Muscle of back (tissue), 13 donors: ENCODE measurements at places on chromosomes 7 and 10.

DNA sequence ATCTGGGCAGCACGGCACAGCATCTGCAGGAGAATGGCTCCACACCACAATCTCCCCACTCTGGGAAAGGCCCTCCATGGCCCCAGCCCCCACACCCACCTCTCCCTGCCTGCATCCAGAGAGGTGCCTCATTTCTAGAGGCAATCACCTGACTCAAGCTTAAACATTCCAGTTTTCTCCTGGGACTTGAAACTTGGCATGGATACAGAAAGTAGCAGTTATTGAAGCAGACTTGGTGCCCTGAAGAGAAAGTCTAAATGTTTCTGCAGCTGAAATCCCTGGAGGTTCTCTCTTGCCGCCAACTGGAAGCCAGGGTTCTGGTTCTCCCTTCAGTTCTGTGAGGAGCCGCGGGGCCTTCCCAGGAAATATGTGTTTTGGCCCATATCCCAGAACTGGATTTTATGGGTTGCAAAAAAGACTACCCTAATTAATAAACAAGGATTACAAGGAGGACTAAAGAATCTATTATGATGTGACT, 122.8 kb downstream of the SKIDA1 start:
- peak; percentile 52 for DNase-seq

- DNase-seq = peak; percentile 11
Observed at GRCh38 chr7:137670222-137671064, 176.3 kb downstream of the DGKI start.

DNA sequence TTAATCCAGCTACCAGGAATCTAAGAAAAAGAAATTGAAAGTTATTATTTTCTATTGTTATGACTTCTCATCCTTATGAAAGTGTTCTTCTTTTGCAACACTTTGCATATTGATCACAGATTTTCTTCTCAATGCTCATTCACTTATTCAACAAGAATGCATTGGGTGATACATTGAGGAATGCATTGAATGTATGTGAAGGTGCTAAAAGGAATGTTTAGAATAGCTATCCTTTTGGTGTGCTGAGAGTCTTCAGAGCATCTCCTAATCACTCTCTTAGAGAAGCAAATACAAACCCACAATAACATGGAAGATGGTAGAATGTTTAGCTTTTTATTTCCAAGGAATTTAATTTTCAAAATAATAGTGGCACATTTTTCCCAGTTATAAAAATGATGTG, 122.1 kb upstream of the KMT2E start:
- DNase-seq = no peak

DNA sequence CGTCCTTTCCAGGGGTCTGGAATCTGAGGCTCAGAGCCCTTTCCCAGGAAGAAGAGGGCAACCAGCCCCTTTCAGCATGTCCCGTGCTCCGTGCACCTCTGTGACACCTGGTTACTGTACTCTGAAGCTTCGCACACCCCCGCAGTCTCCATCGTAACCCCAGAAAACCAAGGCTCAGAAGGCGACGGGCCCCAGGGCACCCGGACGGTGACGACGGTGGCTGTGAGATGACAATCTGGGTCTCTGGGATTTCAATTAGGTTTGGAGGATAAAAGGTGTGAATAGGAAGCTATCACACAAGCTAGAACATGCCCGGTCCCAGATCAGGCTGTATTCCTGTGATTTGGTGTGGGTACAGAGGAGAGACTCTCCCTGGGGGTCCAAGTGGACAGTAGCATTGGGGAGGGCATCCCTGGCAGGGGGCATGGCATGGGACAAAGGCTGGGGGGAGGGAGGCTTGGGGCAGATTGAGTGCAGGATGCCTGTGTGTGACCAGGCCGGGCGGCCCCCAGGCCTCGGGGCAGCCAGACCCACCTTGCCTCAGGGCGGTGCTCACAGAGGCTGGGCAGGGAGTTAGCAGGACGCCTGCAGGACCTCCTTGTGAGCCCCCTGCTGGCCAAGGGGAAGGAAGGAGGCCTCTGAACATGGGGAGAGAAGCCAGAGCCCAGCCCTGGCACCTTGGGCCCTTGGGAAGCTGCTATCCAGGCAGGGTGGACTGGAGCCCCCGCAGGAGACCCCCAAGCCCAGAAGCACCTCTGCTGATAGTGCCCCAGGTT, 23.4 kb upstream of the PSMG3 start:
- no peak for DNase-seq

- DNase-seq = peak; percentile 63
Observed at GRCh38 chr10:103666087-103666761, 172.7 kb downstream of the NEURL1 start.

GRCh38 chr7:121329191-121330052, 622 bp downstream of the WNT16 start:
- peak; percentile 40 for DNase-seq

GRCh38 chr10:60114765-60115586, 208.6 kb upstream of the CCDC6 start:
- peak; percentile 48 for DNase-seq

GRCh38 chr10:124283215-124283948, 135.3 kb downstream of the OAT start:
- DNase-seq = no peak

DNA sequence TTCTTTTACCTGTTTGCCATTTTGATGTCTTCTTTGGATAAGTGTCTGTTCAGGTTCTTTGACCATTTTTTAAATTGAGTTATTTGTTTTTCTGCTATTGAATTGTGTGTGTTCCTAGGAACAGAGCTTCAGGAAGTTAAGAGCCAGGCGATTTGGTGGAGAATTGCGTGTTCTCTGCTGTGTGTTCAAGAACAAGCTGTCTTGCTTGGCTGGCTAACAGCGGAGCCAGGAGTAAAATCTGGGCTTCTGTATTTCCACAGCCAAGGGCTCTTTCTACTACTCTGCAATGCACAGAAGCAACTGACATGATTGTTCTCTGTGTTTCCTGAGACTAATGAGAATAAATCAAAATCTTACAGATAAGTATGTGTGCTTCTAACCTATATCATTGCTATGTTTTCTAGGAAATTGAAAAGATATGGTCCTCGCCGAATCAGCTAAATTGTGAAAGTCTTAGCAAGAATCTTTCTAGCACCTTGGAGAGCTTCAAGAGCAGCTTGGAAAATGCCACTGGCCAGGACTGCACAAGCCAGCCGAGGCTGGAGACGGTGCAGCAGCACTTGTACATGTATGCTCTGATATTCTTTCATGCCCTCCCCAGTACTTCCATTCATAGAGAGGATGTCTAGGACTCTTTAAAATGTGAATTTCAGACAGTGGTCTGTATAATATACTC, 124.2 kb downstream of the ABCA13 start:
- no peak for DNase-seq

- DNase-seq = no peak
Observed at GRCh38 chr10:46255801-46256747, 30.7 kb upstream of the ANTXRL start.

DNA sequence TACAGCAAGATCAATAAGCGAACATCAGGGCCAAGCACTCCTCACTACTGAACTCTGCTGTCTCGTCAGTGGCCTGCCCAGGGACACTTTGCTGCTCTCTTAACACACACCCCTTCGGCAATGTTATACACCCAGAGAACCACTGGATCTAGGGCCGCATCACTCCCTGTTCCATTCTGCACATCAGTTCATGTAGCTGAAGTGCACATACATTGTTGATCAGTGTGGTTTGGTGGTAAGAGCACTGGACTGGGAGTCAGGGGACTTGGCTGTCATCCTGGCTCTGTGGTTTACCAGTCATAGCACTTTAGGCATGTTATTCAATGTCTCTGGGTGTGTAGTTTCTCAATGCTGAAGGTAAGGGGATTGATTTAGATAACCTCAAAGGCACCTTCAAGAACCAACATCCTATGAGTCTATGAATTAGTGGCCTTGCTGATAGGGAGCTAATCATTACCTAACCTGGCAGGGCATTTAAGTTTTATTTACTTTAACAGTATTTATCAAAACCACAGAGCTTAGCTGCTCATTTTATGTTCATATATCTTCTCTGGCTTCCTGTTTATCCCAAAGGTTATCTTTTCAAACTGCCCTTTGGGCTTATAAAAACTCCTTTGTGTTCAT, 24.8 kb downstream of the DUSP5 start:
- no peak for DNase-seq

DNA sequence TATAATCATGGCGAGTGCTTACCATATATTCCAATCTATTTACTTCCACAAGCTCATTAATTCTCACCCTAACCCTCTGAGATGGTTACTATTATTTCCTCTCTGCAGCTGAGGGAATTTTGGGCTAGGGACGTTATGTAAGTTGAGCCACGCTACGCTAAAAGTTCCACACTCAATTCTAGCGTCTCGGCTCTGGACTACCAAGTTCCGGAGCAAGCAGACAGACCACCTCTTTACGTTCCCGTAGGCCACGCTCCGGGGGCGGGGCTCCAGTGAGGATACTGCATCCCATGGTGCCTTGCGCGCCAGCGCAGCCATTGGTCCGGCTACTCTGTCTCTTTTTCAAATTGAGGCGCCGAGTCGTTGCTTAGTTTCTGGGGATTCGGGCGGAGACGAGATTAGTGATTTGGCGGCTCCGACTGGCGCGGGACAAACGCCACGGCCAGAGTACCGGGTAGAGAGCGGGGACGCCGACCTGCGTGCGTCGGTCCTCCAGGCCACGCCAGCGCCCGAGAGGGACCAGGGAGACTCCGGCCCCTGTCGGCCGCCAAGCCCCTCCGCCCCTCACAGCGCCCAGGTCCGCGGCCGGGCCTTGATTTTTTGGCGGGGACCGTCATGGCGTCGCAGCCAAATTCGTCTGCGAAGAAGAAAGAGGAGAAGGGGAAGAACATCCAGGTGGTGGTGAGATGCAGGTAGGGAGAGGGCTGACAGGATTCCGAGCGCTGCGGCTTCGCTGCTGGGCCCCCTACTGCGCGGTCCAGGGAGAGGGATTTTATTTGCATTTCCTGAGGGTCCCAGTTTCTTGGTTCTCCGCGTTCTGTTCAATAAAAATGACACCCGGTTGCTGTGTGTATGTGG, at the start of gene KIF11:
KIF11 (plus strand) TSS at position 370 of the 858 bp plus-strand sequence; CDS start at position 616, 246 bp downstream.
- DNase-seq = peak; percentile 98

GRCh38 chr7:112757337-112757736, 32.9 kb downstream of the TMEM168 start:
- DNase-seq = no peak

DNA sequence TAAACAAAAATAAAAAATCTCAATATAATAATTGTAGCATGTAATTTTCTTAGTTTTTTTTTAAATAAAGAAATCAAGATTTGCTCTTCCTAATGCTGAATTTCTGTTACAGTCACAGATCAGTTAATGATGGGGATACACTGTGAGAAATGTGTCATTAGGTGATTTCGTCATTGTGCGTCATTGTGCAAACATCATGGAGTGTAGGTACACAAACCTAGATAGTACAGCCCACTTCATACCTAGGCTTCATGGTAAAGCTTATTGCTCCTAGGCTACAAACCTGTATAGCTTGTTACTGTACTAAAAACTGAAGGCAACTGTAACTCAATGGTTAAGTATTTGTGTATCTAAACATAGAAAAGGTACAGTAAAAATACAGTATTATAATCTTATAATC, 74.4 kb upstream of the LSM8 start:
- DNase-seq = no peak

DNA sequence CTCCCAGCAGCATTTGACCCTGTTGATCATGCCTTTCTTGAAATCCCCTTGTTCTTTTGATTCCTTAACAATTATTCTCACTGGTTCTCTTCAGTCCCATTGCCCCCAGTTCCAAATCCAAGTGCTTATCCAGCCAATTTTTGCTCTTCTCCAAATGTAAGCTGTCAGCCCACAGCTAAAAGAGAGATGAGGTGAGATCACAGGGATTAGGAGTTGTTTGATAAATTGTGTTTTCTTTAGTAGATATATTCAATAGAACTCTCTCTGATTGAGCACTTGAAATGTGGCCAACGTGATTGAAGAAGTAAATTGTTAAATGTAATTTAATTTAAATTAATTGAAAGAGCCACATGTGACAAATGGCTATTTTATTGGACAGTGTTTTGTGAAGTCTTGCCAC, 76.6 kb upstream of the NME8 start:
- DNase-seq = no peak

- DNase-seq = peak; percentile 86
Observed at GRCh38 chr10:34814223-34814912, 728 bp downstream of the PARD3 start.

- no peak for DNase-seq
Observed at GRCh38 chr7:13169356-13169755, 481.9 kb downstream of the ARL4A start.
